ENCODE measurements at places on chromosomes 1 and 21.

DNA sequence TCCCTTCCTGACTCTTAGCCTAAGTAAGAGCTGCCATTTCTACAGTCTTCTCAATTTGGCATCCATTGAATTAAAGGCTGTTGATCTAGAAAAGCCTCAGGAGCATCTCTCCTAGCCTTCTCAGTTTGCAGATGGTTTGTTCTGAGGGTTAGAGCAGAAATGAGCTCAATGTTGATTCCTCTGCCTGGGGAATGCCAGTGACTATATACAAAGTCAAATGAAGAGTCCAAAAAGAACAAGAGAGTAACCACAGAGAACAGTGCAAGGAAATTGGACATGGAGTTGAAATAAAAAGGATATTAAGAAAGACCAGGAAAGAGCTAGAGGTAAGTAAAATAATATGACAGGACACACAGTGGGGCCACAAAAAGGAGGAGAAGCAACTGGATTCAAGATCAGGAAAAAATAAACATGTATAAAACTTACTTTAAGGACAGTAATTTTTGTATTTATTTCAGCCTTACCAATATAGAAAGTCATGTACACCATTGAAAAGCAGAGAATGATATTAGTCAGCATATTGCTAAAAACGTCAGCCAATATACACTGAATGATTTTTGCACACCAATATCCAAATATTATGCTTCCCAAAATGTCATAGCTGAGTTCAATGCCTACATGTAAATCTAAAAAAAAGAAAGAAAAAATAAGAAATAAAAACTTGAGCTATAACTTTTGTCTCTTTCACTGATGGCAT lies 21.3 kb downstream of the SLC9C2 start:
- DNase-seq = no peak

- DNase-seq = no peak
Observed at GRCh38 chr1:225460737-225461532, 33.1 kb upstream of the LBR start.

DNA sequence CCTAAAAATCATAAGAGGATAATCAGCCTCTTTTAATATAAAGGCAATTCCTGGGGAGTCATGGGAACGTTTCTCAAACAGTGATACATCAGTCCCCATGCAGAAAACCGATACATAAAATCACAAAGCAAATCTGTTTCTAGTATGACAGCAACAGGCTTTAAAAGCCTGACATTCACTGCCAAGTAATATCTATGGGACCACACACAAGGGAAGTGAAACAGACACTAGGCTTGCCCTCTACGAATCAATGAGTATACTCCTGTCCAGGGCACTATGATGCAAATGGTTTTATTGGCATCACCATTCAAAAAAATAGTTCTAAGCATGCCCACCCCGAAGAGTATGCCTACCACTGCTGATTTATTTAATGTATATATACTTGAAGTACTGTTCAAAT lies 54.4 kb downstream of the TIAM1 start:
- DNase-seq = no peak

DNA sequence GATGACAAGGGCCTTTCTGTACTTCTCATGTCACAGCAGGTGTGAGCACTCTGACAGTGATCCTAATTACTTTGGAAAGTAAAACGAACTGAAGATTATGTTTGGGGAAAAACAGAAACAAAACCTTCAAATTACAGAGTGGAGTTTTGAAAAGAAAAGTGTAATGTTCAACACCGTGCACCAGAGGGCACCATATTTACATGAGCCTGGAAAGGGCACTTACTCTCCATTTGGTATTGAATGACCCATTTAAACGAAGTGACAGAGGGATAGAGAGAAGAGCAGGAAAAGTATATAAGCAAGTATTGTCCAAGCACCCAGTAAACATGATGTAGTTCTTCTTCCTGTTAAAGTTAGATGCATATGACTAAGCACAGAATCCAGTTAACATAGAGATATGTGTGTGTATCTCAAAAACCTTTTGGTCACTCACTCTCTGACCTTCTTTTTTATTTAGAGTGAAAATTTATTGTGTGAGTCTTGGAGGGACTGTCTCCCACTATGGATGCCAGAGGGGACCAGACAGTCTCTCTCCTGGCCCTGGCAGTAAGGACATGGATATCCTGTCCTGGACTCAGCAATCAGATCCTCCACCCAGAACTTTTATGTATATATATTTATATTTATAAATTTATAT lies 3.8 kb upstream of the RGSL1 start:
- no peak for DNase-seq

- DNase-seq = no peak
Observed at GRCh38 chr1:115251856-115252255, 86.2 kb downstream of the NGF start.

DNA sequence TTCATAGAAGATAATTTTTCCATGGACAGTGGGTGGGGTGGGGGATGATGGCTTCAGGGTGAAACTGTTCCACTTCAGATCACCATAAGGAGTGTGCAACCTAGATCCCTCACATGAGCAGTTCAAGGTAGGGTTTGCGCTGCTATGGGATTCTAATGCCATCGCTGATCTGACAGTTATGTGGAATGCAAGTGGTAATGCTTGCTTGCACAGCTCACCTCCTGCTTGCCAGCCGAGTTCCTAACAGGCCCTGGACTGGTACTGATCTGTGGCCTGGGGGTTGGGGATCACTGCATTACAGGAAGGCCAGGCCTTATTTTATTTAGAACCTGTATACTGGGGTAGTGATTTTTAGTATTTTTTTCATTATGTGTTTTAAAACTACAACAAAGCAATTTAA lies 22.0 kb downstream of the MAN1A2 start:
- no peak for DNase-seq

- DNase-seq = no peak
Observed at GRCh38 chr1:72635719-72636118, 353.4 kb upstream of the NEGR1 start.

GRCh38 chr1:203038891-203039608 lies 12.8 kb downstream of the PPFIA4 start:
- DNase-seq = peak; percentile 77

DNA sequence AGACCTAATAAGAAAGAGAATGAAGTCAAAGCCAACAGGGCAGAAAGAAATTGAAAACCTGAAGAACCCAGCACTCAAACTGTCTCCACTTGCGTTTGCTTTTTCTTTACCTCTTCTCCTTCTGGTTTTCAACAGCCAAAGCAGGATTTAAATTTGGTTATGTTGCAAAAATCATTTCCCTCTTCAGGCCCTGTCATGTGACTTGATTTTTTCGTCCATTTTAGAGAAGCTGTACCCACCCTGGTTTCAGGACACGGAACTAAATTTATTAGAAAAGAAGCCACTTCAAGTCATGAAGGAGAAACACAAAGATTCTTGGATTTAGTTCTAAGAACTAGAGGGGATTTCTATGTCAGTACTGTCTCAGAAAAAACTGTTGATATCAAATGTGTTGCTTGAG lies 1.0 kb upstream of the SYNJ1 start:
- DNase-seq = no peak

DNA sequence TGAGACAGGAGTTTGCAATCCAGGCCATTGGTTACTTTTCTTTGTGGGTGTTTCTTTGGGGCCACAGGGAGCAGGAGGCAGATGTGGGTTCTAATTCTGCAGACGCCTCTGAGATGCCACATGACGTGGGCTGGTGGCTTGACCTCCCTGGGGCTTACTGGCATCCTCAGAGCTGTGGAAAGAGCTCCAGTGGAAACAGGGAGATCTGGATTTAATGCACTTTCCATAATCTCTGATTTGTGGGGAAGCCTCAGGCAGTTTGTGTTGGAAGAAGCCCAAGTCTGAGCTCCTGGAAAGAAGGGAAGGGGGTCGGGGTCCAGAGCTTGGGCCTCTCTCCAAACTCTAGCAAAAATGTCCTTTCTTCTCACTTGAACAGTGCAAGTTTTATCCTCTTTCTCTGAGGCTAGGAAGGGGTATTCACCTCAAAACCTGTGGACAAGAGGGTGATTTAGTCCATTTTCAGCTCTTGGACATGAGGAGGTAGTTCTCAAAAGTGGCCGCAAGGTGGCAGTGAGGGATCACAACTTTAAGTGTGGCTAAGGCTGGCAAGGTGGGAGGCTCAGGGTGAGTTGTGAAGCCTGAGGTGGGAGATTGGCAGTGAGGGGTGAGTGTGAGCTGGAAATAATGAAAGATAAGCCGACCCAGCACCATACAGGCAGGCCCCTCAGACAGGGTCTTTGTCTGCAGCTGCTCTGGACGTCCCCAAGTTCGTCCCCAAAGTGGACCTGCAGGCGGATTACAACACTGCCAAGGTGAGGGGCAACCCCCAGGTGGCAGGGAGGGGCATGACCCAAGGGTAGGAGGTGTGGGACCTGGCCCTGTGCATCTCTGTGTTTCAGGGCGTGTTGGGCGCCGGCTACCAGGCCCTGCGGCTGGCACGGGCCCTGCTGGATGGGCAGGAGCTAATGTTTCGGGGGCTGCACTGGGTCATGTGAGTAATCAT lies 9.2 kb downstream of the IKBKE start:
- DNase-seq = peak; percentile 78

DNA sequence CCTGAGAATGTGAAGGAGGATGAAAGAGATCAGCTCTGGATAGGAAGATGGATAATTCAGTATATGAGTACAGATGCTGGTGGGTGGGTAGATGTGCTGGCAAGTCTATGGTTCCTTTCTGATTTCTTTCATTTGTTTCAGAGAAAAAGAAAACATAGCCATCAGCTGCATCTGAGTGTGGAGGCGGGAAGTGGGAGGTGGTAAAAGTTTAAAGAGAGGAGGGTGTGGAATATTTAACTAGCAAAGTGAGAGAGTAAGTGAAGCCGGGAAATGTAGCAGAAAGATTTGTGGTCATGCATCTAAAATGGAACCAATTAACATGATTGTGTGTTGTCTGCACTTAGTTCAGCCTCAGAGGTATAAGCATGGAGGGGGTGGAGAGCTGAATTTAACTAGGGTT lies 16.4 kb downstream of the RPE65 start:
- no peak for DNase-seq

- no peak for DNase-seq
Observed at GRCh38 chr21:31284797-31285397, 59.2 kb downstream of the TIAM1 start.

GRCh38 chr1:17441993-17442357 lies 2.5 kb upstream of the RCC2 start:
- DNase-seq = no peak

DNA sequence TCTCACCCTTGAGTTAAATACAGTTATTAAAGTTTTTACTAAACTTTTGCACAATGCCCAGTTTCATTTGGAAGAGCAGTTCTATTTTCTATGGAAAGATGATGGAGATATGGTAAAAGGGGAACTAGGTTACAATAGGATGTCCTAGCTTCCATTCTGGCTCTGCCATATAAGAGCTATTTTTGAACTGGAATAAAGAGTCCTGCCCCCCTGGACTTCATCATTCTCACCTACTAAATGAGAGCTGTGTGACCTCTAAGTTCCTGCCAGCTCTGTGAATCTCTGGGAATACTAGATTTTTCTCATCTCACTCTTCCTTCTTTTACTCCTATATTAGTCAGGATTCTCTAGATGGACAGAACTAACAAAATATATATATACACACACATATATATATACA lies 106.3 kb downstream of the PRRX1 start:
- DNase-seq = no peak

DNA sequence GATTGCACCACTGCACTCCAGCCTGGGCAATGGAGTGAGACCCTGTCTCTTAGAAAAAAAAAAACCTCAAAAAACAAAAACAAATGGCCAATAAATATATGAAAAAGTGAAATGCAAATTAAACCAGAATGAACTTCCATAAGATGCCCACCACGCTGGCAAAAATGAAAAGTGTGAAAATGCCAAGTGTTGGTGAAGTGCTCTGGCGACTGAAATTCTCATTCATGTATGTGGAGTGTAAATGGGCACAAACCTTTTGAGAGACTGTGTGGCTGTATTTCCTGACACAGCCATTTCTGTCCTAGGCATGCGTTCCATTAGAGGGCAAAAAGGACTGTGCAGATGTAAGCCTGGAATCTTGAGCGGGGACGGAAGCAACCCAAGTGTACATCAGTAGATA lies 18.3 kb downstream of the YBEY start:
- DNase-seq = no peak

DNA sequence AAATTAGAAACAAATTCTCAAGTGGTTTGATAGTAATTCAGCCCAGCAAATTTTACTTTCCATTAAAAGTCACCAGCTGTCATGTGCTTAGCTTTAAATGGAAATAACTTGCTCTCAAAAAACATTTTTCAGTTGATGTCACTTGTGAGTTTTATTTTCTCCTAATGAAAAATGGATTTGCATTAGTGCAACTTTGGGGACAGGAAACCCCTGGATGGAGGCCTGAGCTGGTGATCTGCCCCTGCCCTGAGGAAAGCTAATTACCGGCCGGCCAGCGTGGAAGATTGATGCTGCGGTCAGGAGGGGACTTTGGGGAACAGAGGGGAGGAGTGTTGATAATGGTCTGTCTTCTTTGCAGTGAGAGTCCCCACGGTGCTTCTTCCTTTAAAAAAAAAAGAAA lies 66.8 kb upstream of the ANGPTL1 start:
- peak; percentile 61 for DNase-seq

- DNase-seq = no peak
Observed at GRCh38 chr1:65921446-65921845, 128.8 kb downstream of the PDE4B start.

- no peak for DNase-seq
Observed at GRCh38 chr1:51442198-51442597, 76.9 kb downstream of the EPS15 start.

- no peak for DNase-seq
Observed at GRCh38 chr1:170145061-170145460, 698 bp upstream of the NTMT2 start.

- DNase-seq = no peak
Observed at GRCh38 chr1:41394369-41394744, 33.1 kb downstream of the FOXO6 start.

DNA sequence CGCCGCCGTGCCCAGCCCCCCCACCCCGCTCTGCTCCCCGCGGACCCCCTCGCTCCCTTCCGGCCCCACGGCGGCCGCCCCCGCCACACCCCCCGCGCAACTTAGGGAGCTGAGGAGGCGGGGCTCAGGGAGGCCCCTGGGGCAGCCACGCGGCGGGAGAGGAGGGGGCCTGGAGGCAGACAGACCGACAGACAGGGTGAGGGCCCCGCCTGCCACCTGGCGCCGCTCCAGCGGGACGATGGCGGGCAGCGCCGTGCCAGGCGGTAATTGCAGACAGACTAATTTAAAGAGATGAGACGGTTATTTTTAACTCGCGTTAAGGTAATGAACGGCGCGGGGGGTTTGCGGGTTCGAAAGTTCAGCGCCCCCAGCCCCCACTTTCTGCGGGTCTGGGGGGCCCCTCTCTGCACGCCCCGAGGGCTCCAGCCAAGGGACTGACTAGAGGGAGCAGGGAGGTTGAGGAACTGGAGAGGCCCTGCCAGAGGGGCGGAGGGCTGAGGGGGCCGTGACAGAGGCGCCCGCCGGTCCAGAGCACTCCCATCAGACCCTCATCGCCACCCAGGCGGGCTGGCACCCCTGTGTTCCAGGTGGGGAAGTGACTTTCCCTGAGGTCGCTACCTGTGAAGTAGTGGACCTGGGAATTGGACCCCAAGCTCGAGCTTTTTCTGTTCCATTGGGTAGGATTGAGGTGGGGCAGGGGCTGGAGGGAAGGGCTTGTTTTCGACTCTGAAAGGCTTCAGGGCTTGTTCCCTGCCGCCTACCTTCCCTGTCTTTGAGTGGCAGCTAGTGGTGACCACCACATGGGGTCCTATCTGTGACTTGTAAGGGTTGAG lies 5.4 kb downstream of the FOXO6 start:
- no peak for DNase-seq

Measured in right forelimb (tissue), 1 donor.